Suppressor macrophage treated with lipopolysaccharide for 4 hours (primary cell): ENCODE measurements at places on chromosomes 16 and 17.

- DNase-seq = no peak
Measured at GRCh38 chr16:7167626-7168025, 165.0 kb upstream of the RBFOX1 start.

GRCh38 chr17:64074704-64075426, 54.4 kb upstream of the ICAM2 start:
- DNase-seq = peak; percentile 89

DNA sequence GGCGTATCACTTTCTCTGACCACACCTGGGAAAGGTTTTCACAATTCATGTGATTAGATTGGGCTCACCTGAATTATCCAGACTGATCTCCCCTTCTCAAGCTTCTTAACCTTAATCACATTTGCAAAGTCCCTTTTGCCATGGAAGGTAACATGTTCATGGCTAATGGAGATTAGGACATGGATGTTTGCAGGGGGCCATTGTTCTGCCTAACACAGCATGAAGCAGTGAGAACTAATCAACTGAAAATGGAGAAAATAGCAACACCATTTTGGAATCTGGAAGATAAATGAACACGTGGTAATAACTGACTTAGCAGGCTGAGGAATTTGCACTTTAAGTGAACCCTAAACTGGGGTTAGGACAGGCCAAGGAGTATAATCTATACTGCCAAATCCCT, 25.0 kb upstream of the SBK1 start:
- DNase-seq = no peak

GRCh38 chr16:55661941-55662643, 6.3 kb downstream of the SLC6A2 start:
- no peak for DNase-seq

GRCh38 chr16:56067406-56067805, 123.9 kb upstream of the GNAO1 start:
- no peak for DNase-seq

DNA sequence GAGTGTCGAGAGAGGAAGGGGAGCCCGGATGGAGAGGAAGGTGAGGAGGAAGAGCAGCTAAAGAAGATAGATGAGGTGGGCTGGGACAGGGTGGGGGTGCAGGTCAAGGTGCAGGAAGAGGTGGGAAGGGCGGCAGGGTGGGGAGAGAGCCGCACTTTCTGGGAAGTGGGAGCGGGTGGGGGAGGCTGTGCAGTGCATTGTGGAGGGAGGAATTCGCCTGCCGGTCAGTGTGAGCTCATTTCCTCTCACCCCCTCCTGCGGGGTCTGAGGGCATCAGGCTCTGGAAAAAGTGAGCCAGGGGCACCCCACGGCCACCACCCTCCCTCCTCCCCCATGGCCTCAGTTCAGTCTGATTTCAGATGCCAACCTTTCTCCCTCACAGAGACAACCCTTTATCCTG, 2.5 kb upstream of the ARHGAP23 start:
- peak; percentile 21 for DNase-seq

GRCh38 chr17:71777048-71777640, 343.7 kb upstream of the SOX9 start:
- no peak for DNase-seq

DNA sequence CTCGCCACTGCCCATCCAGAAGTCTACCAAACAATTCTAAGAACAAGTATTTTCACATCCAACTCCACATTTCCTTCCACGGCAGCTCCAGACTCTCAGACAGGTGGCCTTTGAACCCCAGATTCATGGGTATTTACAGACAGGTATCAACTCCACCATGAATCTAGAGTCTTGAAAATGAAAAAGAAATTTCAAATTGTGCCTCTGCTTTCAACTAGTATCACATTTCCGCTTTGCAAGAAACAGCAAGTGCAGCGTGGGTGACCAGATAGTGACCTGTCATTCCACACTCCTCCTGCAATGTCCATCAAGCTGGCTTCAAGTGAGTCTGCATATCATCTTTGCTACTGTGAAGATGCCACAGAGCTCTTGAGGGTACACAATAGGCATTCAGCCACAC, 232.4 kb upstream of the RPL38 start:
- DNase-seq = no peak
